ENCODE measurements at places on chromosomes 6 and 20.

DNA sequence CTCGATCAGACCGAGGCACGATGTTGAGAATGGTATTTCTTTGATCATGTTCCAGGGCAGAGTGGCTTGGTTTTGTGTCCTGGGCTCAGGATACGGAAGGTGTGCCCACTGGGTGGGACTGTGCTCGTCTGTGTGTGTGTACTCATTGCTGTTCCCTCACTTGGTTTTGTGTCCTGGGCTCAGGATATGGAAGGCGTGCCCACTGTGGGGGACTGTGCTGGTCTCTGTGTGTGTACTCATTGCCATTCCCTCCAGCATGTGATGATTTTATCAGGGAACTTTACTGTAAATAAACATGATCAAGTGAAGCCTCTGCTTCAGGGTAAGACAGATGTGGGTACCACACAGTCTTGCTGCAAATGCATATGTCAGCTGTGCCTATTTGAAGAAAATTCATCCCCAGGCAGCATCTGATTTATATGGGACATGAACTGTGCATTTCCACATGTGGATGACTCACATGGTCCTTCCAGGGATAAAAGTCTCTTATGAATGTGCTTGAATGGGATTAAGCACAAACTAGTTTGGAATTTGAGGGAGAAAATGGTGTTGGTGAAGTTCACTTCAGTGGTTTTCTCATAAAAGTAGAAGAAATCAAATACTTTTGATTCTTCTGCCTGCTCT is 274.3 kb downstream of the QKI start:
- no peak for DNase-seq

- DNase-seq: peak; percentile 42
Observed at GRCh38 chr20:1322511-1323245, 6.3 kb downstream of the SDCBP2 start.

GRCh38 chr20:1619861-1620444 is at the start of gene SIRPB1:
TSS of gene SIRPB1 (minus strand) at chr20:1620009. CDS start at chr20:1619944, 65 bp downstream.
- no peak for DNase-seq

DNA sequence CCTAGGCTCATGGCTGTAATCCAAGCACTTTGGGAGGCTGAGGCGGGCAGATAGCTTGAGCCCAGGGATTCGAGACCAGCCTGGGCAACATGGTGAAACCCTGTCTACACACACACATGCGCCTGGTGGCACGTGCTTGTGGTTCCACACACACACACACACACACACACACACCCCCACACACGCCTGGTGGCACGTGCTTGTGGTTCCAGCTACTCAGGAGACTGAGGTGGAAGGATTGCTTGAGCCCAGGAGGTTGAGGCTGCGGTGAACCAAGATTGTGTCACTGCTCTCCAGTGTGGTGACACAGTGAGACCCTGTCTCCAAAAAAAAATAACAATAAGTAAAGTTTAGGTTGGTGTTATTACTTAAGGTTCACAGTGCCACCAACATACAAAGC is 165.8 kb downstream of the ZFAND3 start:
- no peak for DNase-seq

DNA sequence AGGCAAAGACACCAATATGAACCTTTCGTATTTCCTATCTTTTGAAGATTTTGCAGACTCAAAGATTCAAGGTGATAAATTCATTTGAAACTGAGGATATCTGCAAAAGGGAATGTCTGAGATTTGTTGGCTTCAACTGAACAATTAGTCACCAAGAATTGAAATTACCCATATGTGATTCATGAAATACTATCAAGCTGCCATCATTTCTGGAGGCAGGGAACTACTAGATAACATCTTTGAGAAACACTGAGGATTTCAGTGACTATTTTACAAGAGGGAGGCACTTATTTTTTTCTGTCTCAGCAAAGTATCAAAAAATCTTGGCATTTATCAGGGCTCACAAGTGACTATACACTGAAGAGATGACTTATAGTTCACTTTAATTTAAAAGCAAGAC is 39.8 kb upstream of the MMS22L start:
- no peak for DNase-seq

DNA sequence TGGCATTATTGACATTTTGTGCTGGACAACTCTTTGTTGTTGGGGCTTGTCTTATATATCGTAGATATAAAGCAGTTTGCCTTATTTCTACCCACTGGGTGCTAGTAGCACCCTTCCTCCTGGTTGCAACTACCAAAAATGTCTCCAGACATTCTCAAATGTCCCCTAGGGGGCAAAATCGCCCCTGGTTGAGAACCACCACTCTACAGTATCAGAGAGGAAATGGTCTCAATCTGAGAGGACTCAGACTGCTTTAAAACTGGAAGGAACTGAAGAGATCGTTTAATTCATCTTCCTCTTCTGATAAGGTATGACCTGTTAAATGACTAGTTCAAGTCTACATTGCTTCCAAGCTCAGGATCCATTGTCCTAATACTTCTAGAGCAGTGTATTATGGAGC is 14.9 kb downstream of the SH3BGRL2 start:
- no peak for DNase-seq

- no peak for DNase-seq
Observed at GRCh38 chr6:111874025-111874415, 768 bp upstream of the FYN start.

DNA sequence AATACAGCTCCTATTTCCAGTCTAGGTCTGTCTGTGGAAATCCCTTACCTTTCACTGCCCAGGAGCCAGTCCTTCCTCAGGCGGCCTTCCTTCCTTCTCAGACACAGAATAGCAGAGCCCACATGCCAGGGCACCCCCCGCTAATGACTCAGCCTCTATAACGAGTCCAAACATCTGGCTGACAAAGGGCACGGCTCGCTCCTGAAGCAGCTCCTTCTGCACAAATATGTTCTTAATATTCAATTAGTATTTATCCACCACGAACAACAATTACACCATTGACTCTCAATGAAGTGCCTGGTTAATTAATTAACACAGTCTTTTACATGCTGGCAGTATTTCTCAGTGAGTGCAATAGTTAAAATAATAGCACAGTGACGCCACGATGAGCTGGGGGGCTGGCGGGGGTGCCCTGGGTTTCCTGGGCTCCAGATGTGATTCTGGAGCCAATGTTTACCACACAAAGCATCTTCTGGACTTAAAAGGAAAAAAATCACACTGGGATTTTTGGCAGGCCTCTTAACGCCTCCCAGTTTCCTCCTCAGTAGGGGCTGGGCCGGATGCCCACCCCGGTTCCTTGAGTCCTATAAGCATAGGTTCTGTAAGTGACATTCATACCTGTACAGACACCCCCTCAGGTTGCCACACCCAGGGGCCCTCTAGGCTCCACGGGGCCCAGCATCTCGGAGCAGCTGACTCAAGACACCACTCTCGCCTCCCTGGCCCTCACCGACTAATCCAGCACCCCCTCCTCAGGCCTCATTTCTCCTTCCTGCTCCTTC is 158.6 kb upstream of the MLN start:
- DNase-seq: peak; percentile 26

DNA sequence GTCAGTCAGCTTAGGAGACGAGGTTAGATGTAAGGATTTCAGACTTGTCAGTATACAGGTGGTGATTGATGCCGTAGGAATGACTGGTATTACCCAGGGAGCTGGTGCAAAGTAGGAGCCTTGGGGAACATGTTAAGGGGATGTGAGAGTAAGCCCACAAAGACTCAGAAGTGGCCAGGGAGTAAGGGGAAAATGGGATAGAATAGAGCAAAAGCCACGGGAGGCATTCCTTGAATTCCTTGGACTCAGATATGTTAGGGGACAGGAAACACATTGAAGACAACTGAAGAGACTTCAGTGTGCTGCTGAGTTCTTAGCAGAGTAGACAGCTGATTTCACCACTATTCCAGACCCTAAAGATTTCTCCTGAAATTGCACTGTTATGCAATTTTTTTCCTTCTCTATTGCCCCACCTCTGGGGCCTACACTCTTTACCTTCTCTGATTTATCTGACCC is 1.2 kb upstream of the ACAT2 start:
- no peak for DNase-seq

DNA sequence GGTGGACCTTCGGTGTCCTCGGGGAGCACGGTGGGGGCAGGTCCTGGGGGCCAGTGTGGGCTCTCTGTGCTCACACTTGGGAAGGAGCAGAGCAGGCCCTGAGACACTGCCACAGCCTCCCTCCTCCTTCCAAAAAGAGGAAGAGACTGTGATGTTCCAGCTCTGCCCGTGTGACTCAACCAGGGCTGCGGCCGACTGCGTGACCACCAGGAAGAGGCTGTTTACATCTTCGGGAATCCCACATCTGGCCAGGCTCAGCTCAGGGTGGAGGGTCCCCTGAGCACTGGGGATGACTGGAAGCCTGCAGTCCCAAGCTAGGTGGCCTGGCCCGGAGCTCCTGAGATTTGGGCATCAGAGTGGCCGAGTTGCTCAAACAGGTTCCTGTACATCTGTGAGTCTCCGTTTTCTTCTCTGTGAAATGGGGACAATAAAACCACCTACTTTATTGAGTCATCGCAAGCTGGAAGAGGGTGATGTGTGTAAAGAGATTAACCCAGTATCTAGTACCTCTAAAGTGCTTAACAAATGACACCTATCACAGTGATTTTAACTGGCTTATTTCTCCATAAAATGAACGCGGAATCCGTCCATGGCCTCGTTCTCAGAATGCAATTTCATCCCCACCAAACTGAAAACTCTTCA is 242.1 kb downstream of the DLL1 start:
- DNase-seq: peak; percentile 69

DNA sequence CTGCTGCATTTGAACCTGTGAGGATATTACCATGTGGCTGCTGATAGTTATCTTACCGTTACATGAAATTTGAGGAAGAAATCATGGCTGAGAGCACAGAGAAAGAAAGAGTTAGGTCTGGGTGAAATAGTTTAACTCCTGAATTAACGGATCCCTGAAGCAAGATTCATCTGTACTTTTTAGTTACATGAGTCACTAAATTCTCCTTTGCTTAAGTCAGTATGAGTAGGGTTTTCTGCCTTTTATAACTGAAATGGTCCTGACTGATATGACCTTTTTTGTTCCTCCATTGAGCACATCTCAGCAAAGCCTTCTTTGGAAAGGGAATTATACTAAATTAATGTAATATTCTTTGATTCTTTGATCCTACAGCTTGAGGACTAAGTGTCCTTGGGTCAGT is 333.3 kb upstream of the ZFP64 start:
- no peak for DNase-seq

DNA sequence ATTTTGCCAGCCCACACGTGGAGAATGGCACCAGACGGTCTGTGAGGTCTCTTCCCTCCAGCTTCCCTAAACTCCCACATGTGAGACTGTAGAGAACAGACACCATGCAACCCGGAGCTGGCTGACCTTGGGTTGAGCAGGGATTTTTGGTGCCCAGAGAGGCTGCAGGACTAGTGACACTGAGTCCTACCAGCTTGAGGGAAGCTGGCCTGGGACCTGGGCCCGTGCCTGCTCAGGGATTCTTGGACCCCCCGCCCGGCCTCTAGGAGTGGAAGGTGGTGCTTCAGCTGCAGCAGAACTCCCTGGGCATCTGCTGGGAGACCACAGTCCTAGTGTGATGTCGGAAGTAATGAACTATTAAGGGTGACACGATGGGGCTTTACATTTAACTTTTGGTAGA is 3.2 kb downstream of the PSMG4 start:
- no peak for DNase-seq

DNA sequence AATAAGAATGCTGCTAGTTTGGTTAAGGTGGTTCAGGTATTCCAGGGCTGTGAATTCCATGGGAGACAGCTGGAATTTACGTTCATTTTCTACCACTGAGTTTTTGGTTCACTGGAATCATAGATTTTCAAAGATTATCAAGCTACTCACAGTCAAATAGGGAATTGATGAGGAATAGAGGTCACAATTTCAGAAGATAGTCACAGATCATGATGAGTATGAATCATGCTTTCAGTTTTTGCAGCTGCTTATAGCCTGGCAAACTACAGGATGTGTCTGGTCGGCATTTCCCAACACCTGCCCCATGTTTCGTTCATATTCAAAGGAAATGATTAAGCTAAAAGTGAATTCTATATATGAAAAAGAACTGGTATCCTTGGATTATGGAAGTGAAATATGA is 58.7 kb downstream of the BCKDHB start:
- DNase-seq: no peak

GRCh38 chr6:169994739-169995138 is 243.3 kb downstream of the ERMARD start:
- DNase-seq: no peak

DNA sequence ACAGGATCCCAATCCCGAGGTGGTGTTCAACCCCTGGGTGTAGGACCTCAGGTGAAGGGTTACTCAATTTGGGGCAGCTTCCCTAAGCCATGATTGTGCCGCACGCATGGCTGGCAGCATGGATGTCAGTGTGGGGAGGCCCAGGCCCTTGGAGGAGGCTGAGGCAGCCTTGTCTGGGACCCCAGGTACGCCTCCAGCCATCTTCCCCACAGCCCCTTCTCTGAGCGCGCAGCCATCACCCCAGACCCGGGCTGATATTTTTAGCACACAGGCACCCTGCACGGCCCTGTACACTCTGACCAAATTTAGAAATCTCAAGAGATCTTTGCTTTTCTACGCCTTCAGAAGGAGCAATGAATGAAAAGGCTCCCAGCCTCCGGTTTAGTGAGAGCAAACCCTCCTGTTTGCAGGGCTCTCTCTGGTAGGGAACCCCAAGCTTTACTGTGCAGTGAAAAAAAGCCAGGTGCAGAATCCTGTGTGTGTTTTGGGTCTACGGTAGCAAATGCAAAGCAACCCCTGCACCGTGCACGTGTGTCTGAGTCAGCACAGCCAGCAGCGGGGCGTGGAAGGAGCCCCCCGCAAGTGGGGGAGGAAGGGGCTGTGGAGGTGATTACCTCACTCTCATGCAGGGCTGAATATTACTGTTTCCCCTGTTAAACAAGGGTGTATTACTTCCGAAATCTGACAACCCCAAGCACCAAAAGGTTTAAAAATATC is 44.3 kb downstream of the CTCFL start:
- DNase-seq: peak; percentile 26

- no peak for DNase-seq
Observed at GRCh38 chr6:41586252-41587007, 40.2 kb downstream of the FOXP4 start.

DNA sequence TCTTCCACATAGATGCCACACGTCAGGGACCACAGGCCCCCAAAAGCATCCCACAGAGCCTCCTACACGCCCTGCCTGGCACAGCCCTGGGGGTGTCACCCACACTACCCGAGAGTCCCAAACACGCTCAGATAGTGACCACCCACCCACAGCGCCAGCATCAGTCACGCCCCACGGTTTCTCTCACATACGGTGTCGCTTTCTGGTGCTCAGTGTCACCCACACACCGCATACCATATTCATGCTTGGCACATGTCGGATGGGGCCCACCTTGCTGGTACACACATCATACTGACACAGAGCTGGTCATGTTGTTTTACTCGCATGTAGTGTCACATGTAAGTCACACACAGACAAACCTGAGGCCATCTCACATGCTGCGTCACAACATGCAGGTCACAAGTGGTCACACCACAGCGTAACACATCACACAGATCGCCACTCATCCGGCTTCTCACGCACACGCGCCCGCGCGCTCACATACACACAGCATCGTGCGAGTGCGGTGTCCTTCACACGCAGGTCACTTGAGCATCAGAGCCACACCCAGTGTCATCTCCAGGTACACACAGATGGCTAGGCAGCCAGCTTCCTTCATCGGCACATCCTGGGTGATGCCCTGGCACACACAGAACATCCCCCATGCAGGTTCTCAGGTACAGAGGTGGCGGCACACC is 3.4 kb downstream of the TEAD3 start:
- no peak for DNase-seq

All from sciatic nerve (tissue), 2 donors.